ENCODE measurements at places on chromosomes 4 and X. TPM values are rescaled to one million over a fixed set of nuclear protein-coding genes. Genes with fewer than 3 reads are reported as not detected.

DNA sequence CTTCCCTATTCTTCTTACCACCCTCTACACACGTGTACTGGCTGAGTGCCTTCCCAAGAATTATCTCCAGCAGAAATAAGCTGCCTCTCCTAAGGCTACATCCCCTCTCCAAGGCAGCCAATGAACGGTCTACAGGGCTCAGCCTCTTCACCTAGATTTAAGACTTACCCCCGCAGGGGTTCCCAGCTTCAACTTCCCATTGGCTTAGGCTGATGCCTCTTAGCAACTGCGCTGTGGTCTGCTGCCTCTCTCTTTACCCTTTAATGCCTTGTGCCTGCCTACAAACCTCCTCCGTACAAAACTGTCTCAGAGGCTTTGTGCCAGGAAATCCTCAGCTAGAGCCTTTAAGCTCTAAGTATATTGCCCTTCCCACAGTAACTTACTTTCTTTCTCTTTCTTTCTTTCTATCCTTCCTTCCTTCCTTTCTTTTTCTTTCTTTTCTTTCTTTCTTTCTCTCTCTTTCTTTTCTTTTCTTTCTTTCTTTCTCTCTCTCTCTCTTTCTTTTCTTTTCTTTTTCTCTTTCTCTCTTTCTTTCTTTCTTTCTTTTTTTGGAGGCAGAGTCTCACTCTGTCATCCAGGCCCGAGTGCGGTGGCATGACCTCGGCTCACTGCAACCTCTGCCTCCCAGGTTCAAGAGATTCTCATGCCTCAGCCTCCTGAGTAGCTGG lies 15.1 kb upstream of the PIGA start:
- H3K27me3 ChIP-seq, result no peaks in the 10 kb centered on the region
- DNase-seq, result no peak
- no peaks in the 10 kb centered on the region for H3K4me1 ChIP-seq
- H3K36me3 ChIP-seq, result no peaks in the 10 kb centered on the region
- H3K4me3 ChIP-seq, result no peak overlapping the region
- no peak overlapping the region for H3K27ac ChIP-seq

GRCh38 chr4:68434277-68434676 lies 13.0 kb upstream of the TMPRSS11E start:
- no peak overlapping the region for H3K4me3 ChIP-seq
- no peaks in the 10 kb centered on the region for H3K4me1 ChIP-seq
- no peaks in the 10 kb centered on the region for H3K27me3 ChIP-seq
- no peak for DNase-seq

Gene USP17L10
- not detected for polyA plus RNA-seq

Gene WNK3
- 0.27 TPM for polyA plus RNA-seq

Measured in keratinocyte (primary cell).